ENCODE measurements at places on chromosomes 2 and 18.

DNA sequence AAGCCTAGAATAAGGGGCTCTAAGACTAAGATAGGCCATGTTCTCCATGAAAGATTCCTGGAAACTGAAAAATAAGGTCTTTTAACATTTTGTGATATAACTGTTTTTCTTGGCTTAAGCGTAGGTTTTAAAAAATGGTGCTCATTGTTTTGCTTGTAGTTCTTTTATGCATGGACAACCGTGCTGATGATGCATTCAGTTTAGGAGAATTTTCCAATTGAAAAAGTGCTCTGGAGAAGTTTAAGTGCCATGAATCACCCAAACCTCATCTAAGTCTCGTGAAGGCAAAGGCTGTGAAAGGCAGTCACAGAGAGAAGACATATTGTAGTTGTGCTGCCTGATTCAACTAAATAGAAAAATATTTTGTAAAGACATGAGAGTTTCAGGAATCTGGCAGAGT, 111.8 kb upstream of the GAREM1 start:
- no peak for DNase-seq

- no peak for DNase-seq
Measured at GRCh38 chr2:28152585-28153280, 239.9 kb upstream of the FOSL2 start.

DNA sequence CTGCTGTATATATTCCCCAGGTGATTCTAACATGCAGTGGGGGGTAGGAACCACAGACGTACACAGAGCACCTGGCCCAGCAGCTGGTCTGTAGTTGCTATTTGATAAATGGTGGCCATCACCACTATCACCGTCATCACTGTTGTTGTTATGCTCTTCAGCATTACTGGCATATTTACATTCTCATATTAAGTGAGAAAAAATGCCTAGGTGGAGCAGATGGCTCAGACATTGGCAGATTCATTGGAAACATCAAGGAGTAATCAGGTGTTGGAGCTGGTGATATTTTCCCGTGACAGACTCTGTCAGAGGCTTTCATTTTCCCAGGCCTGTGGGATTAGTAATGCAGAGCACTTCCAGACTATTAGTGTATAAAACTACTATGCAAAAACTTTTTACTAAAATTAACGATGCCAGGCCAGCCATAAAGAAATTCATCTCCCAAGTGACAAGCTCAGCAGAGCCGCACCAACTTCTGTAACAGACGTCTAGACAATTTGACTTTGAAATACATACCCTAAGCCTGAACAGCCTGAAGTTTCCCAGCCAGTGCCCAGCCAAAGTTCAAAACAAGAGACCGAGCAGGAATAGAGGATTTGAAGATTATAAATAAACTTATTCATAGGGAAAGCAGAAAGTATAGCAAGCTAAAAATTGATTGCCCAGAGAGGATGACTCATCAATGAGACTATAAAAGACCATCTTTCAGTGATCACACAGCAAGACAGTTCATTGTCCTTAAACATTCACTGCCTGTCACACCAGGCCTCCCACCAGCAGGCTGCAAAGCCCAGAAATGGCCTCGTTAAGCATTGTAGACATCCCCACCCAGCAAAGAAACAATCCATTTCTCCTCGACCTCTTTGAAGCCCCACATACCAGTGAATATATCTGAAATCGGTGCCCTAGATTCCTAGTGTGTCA, 247.4 kb upstream of the CHAC2 start:
- no peak for DNase-seq

DNA sequence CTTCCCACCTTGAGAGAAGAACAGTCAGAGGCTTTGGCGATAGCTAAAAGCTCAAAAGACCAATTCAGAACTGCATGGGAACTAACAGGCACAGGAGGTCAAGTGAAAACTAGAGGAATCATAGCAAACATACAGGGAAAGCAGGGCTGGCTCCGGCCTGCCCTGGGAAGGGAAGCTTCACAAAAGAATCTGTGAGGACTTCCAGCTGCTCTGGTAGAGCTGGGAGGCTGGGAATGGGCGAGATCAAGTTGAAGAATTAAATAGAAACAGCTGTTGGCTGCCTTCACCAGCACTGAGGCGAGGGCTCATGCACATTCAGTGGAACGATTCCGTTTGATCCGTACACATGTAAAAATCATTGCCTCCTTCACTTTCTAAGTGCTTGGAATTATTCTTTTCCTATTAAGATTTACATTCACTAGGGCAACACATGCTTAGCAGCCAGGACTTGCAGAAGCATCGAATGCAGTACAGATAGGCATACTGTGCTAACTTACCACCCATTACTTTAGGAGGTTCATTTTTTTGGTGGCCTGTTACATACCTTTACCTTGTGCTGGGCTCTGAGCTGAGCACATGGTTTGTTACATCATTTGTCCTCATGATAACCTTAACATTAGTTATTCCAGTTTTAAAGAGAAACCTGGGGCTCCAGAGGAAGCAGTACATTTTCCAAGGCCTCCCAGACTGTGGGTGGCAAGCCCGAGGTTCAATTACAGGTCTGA, 125.4 kb upstream of the RNF152 start:
- no peak for DNase-seq

- no peak for DNase-seq
Measured at GRCh38 chr2:211447548-211447947, 891.1 kb downstream of the CPS1 start.

DNA sequence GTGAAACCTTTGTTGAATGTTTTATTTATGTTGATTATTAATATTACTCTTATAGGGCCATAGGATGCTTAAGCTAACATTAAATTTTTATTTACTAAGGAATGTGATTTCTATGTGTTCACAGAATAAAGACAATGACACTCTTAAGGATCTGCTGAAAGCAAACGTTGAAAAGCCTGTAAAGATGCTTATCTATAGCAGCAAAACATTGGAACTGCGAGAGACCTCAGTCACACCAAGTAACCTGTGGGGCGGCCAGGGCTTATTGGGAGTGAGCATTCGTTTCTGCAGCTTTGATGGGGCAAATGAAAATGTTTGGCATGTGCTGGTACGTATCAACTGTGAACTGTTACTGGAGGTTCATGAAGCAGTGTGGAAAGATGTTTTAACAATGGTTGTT, 20.4 kb downstream of the GORASP2 start:
- DNase-seq, result no peak

- peak; percentile 92 for DNase-seq
Measured at GRCh38 chr2:113861740-113862139, 28.1 kb upstream of the ACTR3 start.

GRCh38 chr18:49464718-49465598, 4.5 kb upstream of the DYM start:
- DNase-seq, result peak; percentile 39
